ENCODE measurements at places on chromosomes 1 and 21.
A peak's percentile ranks its signal among the peaks of the same experiment; 100 is the strongest.

GRCh38 chr1:76843821-76844464 lies 23.3 kb upstream of the ST6GALNAC5 start:
- no peak for DNase-seq

GRCh38 chr1:92877792-92878191 lies 46.0 kb downstream of the RPL5 start:
- DNase-seq, result no peak

DNA sequence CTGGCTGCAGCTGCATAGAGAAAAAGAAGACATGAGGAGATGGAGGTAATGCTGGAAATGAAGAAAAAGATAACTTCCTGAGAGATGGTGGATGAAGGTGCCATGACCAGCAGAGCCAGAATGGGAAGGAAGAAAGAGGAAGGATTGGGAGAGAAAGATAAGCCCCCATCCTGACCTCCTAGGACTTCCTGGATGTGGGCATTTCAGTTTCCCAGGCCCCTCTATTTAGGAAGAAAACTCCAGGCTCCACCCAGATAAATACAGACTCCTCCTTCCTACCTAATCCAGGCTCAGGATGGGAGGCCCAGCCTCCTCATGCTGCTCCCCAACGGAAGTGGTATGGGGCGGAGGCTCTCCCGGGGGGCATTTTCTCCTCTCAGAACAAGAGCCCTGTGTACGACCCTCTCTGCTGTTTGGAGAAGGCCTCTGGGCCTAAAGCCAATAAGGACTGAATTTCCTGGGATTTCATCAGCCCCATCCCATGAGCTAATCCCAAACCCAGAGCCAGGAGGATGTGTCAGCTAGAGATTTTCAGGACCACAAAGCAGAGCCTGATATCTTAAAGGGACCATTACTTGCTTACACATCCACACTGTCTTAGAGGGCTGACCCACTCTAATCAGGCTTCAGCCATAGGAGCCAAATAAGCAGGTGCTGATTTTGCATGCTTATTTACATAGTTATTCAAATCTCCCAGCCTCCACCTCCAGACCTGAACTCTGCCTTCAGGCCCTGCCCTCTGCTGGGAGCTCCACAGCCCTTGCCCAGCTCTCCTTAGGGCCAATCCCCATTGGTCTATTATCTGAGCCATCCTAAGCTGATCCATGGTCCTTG lies 5.1 kb upstream of the ARHGEF2 start:
- DNase-seq, result peak; percentile 99

DNA sequence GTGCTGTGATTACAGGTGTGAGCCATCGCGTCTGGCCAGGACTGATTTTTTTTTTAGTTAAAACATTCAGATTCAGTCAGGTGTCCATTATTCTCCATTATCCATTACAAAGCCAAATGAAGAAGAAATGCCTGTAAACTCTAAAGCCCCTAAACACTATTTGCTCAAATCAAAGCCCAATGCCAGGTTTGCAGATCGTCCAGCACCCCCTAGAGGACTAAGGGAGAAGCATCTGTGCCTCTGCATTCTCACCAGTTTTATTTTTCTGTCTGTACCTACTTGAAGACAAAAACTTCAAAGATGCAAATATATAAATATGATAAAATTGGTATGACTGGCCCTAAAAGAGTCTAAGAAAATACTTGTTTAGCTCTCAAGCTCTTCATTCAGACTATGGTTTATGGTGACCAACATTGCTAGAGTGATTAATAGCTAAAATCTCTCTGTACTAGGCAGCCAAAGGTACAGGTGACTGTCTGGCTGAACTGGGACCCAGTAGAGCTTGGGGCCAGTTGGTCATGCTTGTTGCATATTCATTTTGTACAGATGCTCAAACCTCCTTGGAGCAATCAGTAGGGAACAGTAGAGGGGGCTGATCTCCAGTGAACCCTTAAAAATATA lies 138.4 kb downstream of the SYT2 start:
- no peak for DNase-seq

DNA sequence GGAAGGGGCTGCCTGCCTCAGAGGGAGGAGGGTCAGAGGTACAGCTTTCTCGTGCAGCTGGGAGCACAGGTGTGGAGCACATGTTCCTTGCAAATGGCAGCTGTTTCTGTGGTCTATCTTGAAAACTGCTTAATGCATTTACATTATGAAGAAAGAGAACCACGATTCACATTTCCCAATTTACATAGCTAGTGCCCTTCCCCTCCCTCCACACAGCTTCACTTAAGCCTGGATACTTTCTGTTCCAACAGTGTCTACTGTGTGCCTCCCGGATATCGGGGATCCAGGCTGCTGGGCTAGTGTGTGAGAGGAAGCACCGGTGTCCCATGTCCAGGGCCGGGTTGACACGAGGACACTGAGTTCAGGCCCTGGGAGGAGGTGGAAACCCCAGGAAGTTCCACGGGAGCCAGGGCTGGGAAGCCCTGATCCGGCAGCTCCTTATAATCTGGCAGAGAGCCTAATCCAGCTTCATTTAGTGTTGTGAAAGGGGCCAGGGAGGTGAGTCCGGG lies 31.6 kb downstream of the TMCC2 start:
- no peak for DNase-seq

- DNase-seq, result no peak
Observed at GRCh38 chr1:224881762-224882211, 47.7 kb upstream of the DNAH14 start.

GRCh38 chr1:154502066-154502743 lies at the start of the genes SHE and TDRD10:
TSS of gene SHE (minus strand) at chr1:154502412. CDS start at chr1:154502026, 386 bp downstream.
TSS of gene TDRD10 (plus strand) at chr1:154502219. CDS start at chr1:154506904, 4,685 bp downstream.
- no peak for DNase-seq

DNA sequence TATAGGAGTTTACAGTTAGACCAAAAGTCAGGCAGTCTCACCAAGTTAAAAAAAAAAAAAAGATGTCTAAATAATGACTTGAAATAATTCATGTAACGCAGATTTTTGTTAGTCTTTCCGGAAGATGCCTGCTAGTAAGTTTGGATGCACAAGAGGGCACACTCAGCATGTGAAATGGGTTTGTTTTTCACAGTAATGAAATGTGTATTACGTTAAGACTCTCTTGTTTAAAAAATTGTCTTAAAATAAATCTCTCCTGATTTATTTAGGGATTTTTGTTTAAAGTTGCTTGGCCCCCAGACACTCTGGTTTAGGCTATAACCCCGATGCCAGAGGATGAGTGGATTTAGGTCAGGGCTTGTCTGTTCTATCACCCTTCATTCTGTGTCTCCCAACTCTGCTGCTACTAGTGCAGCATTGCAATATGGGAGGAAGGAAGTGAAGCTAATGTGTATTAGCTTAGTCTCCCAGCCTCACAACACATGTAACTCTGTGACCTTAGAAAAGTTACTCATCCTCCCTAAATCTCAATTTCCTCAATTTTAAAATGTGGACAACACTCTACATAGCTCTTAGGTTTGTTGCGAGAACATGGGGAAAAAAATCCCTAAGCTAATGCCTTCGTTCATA lies 25.7 kb downstream of the CTH start:
- DNase-seq, result no peak

- DNase-seq, result no peak
Observed at GRCh38 chr1:116111524-116112021, 374 bp downstream of the MAB21L3 start.

- DNase-seq, result no peak
Observed at GRCh38 chr1:51927029-51927428, 48.5 kb upstream of the NRDC start.

- no peak for DNase-seq
Observed at GRCh38 chr1:19006837-19007271, 50.4 kb upstream of the IFFO2 start.

- no peak for DNase-seq
Observed at GRCh38 chr1:211577277-211577818, 1.6 kb downstream of the SLC30A1 start.

DNA sequence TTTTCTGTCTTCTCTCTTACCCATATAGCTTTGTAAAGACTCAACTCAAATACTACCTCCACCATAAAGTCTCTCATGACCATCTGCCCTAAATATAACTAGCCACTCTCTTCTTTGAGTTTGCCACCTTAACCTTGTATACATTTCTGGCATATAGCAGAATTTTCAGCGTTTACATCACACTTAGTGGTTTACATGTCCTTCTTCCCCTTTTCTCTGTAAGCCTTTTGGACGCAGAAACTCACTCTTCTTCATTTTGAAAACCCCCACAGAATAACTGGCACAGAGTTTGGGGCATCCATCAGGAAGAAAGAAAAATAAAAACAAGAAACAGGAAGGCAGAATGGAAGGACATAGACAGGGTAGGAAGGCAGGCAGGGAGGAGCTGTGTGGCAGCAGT lies 131.8 kb upstream of the DUSP10 start:
- DNase-seq, result no peak

DNA sequence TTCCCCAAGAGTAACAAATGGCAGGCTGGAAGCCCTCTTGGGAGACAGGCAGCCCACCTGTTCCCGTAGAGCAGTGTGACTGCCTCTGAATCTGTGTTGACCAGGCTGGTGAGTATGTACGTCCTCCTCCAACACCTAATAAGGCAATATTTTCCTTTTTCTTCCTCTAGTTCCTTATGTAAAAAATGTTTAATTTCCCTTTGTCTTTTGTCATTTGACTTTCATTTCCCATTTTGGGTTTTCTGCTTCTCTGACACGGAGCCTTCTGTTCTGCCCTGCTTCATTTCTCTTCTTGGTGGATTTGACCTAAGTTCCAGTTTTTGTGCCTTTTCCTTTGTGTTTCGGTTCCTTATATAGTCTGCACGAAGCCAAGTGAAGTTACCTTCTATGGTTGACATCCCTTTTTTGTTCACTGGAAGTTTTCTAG lies 65.8 kb upstream of the ATF3 start:
- DNase-seq, result no peak

DNA sequence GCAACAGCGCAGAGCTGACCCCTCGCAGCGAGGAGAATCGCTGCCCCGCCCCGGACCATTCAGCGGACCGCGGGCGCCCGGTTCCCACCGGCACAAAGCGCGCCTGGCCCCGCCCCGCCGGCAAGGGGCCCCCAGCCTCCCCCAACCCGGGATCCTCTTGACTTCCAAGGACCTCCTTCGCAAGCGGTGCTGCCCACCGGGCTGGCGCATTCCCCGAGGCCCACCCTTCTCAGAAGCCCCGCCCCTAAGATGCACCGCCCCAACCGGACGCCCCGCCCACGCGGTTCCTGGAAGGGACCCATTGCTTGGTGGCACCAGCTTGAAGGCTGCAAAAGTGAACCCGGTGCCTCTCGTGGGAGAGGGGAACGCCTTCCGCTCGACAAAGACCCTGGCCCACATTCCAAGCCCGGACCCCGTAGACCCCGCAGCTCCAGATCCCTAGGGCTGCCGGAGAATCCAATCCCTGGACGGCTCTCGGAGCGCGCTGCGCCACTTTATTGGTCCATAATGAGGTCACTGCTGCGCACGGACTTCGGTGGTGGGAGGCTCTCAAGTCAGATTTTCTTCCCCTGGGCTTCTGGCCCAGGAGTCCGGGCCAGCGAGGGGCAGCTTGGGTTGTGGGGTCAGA lies 2.0 kb downstream of the HES3 start:
- no peak for DNase-seq

DNA sequence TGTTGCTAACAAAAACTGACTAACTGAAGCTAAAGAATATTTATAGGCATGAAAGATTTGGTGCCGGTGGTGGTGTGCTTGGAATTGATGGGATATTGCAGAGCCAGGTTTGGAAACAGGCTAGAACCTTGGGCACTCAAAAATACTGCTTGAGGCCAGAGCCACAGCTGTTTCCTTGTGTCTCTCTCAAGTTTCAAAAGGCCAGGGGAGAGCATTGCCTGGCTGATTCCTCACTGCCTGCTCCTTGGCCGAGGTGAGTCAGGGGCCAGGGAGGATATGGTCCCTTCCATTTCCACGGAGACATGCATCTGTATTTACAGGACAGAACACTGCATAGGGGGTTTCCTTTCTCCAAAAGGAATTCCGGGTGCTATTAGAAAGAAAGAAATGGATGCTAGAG lies 36.1 kb upstream of the IVNS1ABP start:
- no peak for DNase-seq

- DNase-seq, result no peak
Observed at GRCh38 chr1:114355240-114355639, 155.8 kb downstream of the TRIM33 start.

- DNase-seq, result no peak
Observed at GRCh38 chr1:116182019-116182714, 71.0 kb downstream of the MAB21L3 start.

GRCh38 chr1:235632506-235633401 lies 16.8 kb downstream of the GNG4 start:
- DNase-seq, result no peak

GRCh38 chr1:38848071-38848470 lies 11.5 kb downstream of the RRAGC start:
- no peak for DNase-seq

- DNase-seq, result no peak
Observed at GRCh38 chr1:240274569-240274968, 182.9 kb downstream of the FMN2 start.

- no peak for DNase-seq
Observed at GRCh38 chr1:70415882-70416281, 4.8 kb downstream of the CTH start.

GRCh38 chr1:50251702-50252101 lies 143.0 kb downstream of the ELAVL4 start:
- DNase-seq, result no peak

DNA sequence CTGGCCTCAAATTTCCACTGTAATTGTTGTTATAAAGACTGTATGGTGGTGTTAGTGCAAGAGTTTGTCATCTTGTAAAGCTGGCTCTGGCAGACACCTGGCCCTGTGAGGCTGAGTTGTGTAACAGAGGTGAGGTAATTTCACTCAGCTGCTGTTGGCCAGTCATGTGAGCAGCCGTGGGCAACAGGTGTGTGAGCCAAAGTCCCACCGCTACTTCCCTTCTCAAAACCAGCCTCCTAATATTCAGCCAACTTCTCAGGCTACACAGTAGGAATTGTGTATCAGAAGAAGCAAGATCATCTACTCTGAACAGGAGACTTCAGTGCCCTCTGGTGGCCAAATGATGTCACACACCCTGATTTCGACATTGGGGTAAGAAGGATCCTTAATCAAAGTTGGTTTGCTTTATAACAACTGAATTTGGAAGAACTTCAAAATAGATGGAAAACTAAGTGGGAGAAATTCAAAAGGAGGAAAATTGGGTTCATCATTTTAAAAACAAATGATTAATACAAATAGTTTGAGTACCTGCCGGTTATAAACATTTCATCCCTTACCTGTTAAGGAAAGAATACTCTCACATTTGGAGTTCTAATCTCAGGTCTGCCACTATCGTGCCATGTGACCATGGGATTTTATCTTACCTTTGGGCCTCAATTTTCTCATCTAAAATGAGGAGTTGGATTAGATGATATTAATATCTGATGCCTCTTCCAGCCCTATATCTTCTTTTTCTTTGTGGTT lies 2.6 kb upstream of the CREG1 start:
- no peak for DNase-seq

DNA sequence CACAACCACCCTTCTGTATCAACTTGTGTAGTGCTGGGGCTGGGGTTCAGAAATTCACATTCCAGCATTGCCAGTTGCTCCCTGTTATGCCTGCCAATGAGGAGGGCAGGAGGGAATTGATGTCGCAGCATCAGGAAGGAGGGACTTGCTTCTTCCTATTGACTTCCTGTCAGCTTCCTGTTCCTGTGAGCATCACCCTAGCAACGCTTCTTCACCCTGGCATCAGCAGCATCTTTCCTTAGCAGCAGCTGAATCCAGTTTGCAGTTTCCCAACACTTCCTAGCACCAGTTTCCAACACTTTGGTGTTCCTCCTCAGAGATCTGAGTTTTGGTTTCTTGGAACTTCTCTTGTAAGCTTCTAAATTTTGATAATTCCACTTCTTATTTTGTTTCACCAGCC lies 8.9 kb upstream of the TRIM62 start:
- no peak for DNase-seq
